MM.1S (cell line): ENCODE measurements at places on chromosomes 12 and 14.
A peak's percentile ranks its signal among the peaks of the same experiment; 100 is the strongest.

- DNase-seq = no peak
- no peaks in the 10 kb centered on the region for H3K36me3 ChIP-seq
- no peak overlapping the region for H3K4me3 ChIP-seq
- H3K27me3 ChIP-seq = no peaks in the 10 kb centered on the region
Observed at GRCh38 chr14:90522571-90523191, 125.9 kb downstream of the CALM1 start.

- no peaks in the 10 kb centered on the region for H3K36me3 ChIP-seq
- no peak for DNase-seq
- H3K4me1 ChIP-seq = no peaks in the 10 kb centered on the region
- no peak overlapping the region for H3K27ac ChIP-seq
Observed at GRCh38 chr12:65430006-65430405, 151.5 kb downstream of the MSRB3 start.

- H3K4me1 ChIP-seq = peaks cover 15% of the 10 kb centered on the region
- no peaks in the 10 kb centered on the region for H3K36me3 ChIP-seq
- no peak overlapping the region for H3K27ac ChIP-seq
Observed at GRCh38 chr12:6265038-6265405, 45.5 kb upstream of the PLEKHG6 start.

DNA sequence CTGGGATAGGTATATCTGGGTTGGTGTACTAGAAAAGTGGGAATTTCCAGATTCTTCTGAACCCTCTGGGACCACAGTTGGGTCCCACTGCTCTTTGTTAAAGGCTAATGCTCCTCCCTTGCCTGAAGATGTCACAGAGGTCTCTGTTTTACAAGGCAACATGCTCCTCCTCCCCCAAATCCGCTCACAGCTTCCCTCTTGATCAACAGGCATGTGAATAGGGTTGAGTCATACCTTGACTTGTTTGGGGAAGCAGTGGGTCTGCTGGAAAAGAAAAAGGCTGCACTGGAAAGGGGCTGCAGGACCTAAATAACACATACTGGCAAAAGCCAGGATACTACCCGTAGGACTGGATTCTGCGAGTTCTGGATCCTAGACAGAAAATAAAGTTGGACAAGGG is 165.4 kb upstream of the TMEM260 start:
- H3K36me3 ChIP-seq = no peaks in the 10 kb centered on the region
- H3K27me3 ChIP-seq = no peaks in the 10 kb centered on the region
- no peak overlapping the region for H3K4me3 ChIP-seq
- no peaks in the 10 kb centered on the region for H3K4me1 ChIP-seq
- H3K27ac ChIP-seq = no peak overlapping the region
- DNase-seq = no peak

GRCh38 chr12:124655698-124656516 is 88.5 kb upstream of the NCOR2 start:
- no peaks in the 10 kb centered on the region for H3K27me3 ChIP-seq
- H3K4me3 ChIP-seq = no peak overlapping the region
- no peaks in the 10 kb centered on the region for H3K36me3 ChIP-seq
- no peaks in the 10 kb centered on the region for H3K4me1 ChIP-seq

- no peak for DNase-seq
- H3K4me1 ChIP-seq = no peaks in the 10 kb centered on the region
- no peak overlapping the region for H3K4me3 ChIP-seq
Observed at GRCh38 chr14:54207075-54207474, 189.7 kb upstream of the CDKN3 start.

DNA sequence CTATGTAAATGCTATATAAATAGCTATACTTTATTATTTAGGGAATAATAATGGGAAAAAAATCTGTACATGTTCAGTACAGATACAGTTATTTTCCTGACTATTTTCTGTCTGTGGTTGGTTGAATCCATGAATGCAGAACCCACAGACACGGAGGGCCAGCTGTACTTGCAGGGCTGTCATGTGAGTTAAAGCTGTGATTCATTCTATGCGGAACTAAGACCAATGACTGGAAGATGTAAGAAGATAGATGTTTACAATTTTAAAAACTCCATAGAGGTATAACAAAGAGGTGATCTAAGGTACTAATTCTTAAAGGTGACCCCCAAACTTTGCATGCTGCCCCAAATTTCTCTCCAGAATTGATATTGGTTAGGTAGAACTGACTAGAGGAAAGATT is 14.6 kb downstream of the PCNX4 start:
- no peaks in the 10 kb centered on the region for H3K27me3 ChIP-seq
- H3K4me1 ChIP-seq = no peaks in the 10 kb centered on the region
- no peak for DNase-seq
- no peaks in the 10 kb centered on the region for H3K36me3 ChIP-seq
- no peak overlapping the region for H3K4me3 ChIP-seq

GRCh38 chr14:53858345-53858684 is 98.3 kb downstream of the BMP4 start:
- no peaks in the 10 kb centered on the region for H3K4me1 ChIP-seq
- no peak overlapping the region for H3K27ac ChIP-seq
- H3K36me3 ChIP-seq = no peaks in the 10 kb centered on the region
- no peak overlapping the region for H3K4me3 ChIP-seq
- no peaks in the 10 kb centered on the region for H3K27me3 ChIP-seq
- no peak for DNase-seq

DNA sequence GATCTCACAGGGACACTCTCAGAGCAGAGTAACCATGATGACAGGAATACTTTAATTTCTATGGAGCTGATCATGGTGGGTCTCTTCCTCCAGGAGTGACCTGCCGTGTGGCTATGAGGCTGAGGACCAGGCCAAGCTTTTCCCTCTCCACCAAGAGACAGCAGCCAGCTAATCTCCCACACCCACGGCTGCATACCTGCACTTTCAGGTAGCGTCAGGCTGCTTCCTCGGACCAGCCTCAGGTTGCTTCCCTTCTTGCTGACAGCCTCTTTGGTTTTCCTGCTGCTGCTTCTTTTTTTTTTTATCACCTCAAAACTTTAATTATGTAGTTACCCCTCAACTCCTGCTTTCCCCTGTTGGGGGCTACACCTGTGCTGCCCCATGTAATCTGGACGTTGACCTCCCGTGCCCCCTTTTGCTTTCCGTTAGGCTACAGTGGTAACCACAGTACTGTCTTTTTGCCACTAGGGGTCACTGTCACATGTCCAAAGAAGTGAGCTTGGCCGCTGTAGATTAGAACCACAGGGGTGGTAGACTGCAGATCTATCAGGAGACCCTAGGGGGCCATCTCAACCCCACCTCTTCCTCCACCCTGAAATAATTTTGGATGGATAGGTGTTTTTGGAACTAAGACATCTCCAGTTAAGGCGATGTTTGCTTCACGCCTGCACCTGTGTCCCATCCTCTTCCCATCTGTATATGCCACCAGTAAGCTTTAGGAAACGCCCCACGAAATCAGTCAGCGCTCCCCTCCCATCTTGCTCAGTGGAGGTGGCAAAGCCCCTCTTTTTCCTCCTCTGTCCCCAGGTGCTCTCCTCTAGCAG is 7.8 kb upstream of the PIP4K2C start:
- no peaks in the 10 kb centered on the region for H3K36me3 ChIP-seq
- no peak overlapping the region for H3K27ac ChIP-seq
- peak; percentile 86 for DNase-seq

DNA sequence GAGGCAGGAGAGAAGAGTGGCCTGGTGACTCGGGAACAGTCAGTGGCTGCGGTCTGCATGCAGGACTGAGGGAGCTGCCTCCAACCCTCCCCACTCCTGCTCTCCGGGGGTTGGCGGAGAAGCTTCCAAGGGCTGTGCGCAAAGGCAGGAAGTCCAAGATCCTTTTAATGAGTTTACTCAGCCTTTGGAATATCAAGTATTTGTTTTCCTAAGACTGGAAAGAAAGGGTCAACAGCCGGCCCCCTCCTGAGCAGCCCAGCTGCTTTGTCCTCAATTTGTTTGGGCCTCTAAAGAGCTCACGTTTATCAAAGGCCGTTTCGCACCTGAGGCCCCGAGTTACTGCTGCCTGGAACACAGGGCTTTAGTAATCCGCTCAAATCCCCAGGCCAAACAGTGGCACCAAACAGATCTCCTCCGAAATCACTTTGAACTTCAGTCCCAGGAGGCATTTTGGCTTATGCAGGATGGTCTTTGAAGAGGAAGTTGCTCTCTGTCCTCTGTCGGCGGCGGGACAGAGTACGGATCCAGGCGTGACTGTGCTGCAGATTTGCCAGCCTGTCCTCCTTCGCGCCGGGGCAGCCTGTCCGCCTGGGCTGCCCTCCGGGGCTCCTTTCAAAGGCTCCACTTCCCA is 117.2 kb upstream of the FZD10 start:
- no peak overlapping the region for H3K27ac ChIP-seq
- DNase-seq = no peak
- no peaks in the 10 kb centered on the region for H3K36me3 ChIP-seq
- H3K4me3 ChIP-seq = no peak overlapping the region
- no peaks in the 10 kb centered on the region for H3K4me1 ChIP-seq

DNA sequence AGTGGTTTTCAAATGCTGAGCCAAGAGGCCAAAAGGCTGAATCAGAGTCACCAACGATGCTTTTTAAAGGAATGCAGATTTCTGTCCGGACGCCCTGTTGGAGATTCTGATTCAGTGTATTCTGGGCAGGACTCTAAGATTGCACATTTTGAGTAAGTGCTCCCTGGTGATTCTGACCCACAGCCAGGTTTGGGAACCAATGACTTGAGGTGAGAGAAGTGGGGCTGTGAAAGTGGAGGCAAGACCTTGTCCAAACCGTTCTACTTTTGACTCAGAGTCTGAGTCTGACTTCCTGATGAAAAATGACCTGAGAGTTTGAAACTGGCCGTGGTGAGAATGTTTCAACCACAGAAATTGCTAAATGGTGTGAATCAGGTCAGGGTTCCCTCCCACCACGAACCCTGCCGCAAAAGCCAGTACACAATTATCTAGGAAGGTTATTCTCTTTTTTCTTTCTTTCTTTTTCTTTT is 90.2 kb downstream of the NTN4 start:
- peaks cover 61% of the 10 kb centered on the region for H3K27me3 ChIP-seq
- H3K4me1 ChIP-seq = peaks cover 22% of the 10 kb centered on the region
- DNase-seq = peak; percentile 89
- peak overlapping the region; percentile 11; the same call in 1 of the 2 replicates for H3K27ac ChIP-seq
- H3K4me3 ChIP-seq = no peak overlapping the region
- no peaks in the 10 kb centered on the region for H3K36me3 ChIP-seq

GRCh38 chr14:77615361-77616132 is 890 bp downstream of the SPTLC2 start:
- peak overlapping the region; percentile 73 for H3K4me3 ChIP-seq
- H3K36me3 ChIP-seq = no peaks in the 10 kb centered on the region
- no peaks in the 10 kb centered on the region for H3K27me3 ChIP-seq
- no peak overlapping the region for H3K27ac ChIP-seq
- no peak for DNase-seq

GRCh38 chr14:95496111-95496681 is 20.3 kb downstream of the SYNE3 start:
- peaks cover 52% of the 10 kb centered on the region for H3K4me1 ChIP-seq
- no peak for DNase-seq
- H3K4me3 ChIP-seq = no peak overlapping the region
- no peaks in the 10 kb centered on the region for H3K36me3 ChIP-seq

- H3K4me1 ChIP-seq = no peaks in the 10 kb centered on the region
- no peaks in the 10 kb centered on the region for H3K27me3 ChIP-seq
- no peaks in the 10 kb centered on the region for H3K36me3 ChIP-seq
- H3K27ac ChIP-seq = no peak overlapping the region
- H3K4me3 ChIP-seq = no peak overlapping the region
Observed at GRCh38 chr14:89093083-89093730, 268.8 kb downstream of the TTC8 start.

- DNase-seq = peak; percentile 7
- H3K36me3 ChIP-seq = no peaks in the 10 kb centered on the region
- H3K4me1 ChIP-seq = no peaks in the 10 kb centered on the region
Observed at GRCh38 chr12:2183556-2184541, 131.1 kb downstream of the CACNA1C start.

- DNase-seq = no peak
- H3K4me3 ChIP-seq = no peak overlapping the region
- H3K4me1 ChIP-seq = no peaks in the 10 kb centered on the region
- H3K27me3 ChIP-seq = no peaks in the 10 kb centered on the region
Observed at GRCh38 chr12:75062691-75063090, 146.9 kb downstream of the KCNC2 start.

- DNase-seq = no peak
- no peaks in the 10 kb centered on the region for H3K27me3 ChIP-seq
- H3K4me1 ChIP-seq = no peaks in the 10 kb centered on the region
- no peaks in the 10 kb centered on the region for H3K36me3 ChIP-seq
Observed at GRCh38 chr14:69373104-69373503, 25.0 kb downstream of the ERH start.

GRCh38 chr14:32203928-32204357 is 874 bp upstream of the RNU6-8 start:
- H3K36me3 ChIP-seq = no peaks in the 10 kb centered on the region
- no peak for DNase-seq
- no peaks in the 10 kb centered on the region for H3K27me3 ChIP-seq
- H3K4me1 ChIP-seq = peaks cover 22% of the 10 kb centered on the region
